ENCODE measurements at places on chromosomes 11 and 22.

DNA sequence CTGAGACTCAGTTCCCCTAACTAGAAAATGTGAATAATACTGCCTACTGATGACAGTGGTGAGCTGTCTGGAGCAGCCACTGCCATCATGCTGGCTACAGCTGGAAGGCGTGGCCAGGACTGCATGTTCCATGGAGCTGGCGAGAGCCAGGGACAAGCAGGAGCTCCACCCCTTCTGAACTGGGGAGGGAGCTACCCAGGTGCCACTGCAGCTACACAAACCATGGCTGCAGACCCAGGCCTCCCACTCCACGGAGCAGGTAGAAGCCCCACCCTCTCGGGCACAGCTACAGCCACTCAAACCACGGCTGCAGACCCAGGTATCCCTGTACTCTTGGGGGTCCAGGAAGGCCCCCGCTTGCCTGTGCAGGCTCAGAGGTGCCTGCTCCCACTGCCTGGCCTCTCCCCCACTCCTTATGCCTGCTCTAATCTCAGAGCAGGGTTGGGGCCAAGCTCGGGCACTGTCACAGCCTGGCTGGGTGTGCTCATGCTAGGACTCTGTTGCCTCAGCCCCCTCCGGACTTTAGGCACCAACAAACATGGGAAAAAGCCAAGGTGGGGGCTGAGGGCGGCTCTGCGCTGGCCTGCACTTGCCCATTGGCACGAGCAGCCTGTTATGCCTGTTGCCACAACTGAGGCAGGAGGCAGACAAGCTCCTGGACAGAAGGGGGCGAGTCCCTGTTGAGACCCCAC, 51.7 kb downstream of the RAB30 start:
- no peak for DNase-seq

DNA sequence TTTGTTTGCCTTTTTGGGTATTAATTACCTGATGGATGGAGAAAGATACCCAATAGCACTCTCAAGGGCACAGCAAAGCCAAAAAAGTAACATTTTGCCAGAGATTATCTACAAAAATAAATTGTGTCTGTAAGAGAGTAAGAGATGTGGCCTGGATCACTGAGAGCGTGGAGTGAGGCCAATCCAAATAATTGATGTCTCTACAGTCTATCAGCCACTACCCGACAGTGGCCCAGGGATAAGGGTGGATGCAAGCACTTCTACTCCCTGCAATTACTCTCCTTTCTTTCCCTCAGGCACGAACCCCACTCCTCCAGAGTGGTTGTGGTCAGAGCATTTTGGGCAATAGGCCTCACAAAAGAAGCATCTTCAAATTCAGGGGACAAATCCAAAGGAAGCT, 92.3 kb upstream of the ZC3H12C start:
- DNase-seq: no peak

DNA sequence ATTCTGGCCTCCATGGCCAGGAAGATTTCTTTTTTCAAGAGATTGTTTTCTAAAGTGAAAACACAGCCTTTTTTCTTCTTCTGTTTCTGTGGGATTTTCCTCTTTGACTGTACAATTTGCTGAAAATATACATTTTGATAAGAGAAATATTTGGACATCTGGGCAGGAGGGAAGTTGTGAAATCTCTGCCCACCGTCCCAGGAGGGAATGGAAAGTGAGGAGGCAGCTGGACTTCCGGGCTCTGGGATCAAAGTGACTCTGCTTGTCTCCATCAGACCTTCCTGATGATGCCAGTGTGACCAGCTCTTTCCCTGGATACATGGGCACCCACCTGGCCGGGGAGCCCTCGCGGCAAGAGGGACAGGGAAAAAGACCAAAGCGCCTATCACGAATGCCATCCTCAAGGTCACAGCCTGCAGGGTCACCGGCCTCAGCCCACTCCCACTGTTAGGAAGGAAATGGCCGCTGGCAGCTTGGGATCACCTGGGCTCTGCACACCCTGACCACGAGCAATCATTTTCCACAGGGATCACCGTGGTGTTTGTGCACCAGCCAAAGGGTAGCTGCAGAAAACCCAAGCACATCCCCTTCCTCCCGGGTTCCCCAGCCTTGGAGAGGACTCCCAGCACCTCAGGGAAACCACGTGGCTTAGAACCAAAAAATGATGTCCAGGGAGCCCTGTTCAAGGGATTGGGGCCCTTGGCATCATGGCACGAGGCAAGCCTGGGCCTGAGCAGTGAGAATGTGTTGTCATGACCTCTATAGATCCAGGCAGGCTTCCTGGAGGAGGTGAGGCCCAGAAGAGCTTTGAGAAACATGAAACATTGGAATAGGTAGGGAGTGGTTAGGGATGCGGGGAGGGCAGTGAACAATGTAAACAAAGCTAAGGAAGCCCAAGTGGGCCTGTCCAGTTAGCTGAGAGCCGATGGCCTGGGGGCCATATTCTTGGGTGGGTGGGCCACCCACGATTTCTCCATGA, 29.1 kb upstream of the CCND1 start:
- no peak for DNase-seq

- DNase-seq: no peak
These were observed 419.2 kb downstream of the AASDHPPT start for GRCh38 chr11:106496677-106497076.

DNA sequence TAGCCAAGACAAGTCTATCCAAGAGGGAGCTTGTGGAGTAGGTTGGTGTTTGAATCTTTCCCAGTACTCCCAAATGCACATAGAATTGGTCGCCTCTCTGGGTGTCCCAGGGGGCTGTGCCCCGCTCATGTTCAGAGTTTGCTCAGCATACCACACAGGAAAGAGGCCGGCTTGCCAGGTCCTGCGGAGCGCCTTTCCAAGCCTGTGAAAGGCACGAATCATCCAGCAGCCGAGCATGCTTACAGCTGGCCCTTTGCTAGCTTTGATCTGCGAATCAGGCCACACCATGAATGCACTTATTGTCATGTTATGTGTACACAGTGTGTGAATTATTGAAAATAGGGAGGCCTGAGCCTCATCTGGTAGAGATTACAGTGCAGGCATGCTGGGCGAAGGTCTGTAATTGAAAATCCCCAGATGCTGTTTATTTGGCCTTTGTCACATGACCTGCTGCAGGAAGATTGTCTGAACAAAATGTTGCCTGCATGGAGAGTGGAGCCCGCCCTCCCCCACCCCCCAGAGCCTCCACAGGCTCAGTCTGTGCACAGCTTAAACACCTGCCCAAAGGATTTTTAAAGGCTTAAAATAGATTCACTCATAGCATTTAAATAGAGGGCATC, 163.3 kb upstream of the RASSF10 start:
- DNase-seq: no peak

GRCh38 chr11:117193130-117194020, 5.8 kb upstream of the TAGLN start:
- no peak for DNase-seq
